Renal cortical epithelial cell (primary cell): ENCODE measurements at places on chromosomes 13 and 19.

DNA sequence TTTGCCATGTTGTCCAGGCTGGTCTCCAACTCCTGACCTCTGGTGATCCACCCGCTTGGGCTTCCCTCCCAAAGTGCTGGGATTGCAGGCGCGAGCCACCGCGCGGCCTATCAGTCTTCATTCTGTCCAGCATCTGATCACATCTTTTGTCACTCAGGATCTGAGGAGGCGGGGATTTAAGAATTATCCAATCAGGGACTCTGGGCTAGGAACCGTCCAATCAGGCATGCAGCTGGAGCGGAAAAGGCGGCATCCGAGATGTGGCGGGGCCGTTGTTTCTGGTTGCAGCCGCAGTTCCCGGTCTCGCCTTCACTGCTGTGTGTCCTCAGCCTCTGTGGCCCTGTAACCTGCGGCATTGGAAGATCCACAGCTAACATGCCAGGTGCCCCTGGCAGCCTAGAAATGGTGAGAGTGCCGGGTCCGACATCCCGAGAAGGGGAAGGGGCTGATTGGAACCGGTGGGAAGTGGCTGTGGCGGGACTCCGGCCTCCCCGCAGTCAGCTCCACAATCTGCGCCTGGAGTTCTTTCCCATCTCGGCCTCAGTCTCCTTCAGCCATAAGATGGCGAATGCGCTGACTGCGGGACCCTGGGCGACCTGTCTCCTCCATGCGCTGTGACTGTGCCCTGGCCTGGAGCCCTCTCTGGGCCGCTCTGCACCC lies at the start of gene ZNF729:
TSS of gene ZNF729 (plus strand) at position 291 of the 660 bp plus-strand sequence. CDS start at position 376, 85 bp downstream.
- DNase-seq, result no peak

DNA sequence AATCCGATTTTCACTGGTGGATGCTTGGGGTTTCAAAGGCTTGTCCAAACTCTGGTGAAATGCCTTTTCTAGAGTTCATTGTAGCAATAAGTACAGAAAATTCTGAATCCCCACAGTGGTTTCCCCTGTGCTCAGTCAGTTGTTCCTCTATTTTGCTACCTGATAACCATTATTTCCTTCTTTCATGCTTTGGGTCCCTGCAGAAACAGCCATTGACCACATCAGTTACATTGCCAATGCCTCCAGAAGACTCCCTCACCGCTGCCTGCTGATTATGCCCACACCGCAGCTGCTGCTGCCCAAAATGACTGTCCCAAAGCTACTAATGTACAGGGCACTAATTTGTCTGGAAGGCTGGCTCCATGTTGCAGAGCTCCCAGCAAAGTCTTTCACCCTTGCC lies 517.3 kb downstream of the KLF12 start:
- DNase-seq, result no peak

DNA sequence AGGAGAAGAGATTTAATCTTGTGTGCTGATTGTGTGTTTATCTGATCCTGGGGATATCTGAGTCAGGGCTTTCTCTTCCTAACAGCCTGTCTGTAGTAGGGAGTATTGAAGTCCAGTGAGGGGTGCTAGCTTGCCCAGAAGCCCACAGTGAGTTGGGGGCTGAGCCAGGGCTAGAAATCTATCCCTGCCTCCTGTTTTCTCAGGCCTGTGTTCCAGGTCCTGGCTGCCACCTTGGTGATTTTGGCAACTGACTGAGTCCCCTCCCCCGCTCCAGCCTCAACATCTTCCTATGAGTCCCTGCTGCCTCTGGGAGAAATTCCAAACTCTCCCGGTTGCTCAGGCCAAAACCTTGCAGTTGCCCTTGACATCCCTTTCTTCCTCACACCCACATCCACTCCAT lies 7.7 kb upstream of the NOVA2 start:
- DNase-seq, result no peak

- no peak for DNase-seq
Measured at GRCh38 chr13:20128459-20128931, 32.4 kb downstream of the GJA3 start.

DNA sequence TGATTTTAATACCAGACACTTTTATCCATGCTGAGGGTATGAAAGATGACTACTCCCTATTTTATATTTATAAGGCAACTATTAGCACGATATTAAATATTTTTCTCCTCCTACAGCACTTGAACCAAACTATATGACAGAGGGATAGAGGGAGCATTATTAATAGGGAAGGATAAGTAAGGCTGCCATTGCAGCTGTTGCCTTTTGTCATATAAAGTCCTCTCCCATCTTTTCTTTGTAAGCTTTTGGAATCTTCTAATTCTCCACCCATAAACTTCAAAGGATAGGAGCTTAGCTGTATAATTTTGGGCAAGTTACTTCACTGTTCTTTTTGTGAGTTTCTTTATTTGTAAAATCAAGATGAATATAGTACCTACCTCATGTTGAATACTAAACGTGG lies 95.4 kb downstream of the ZMYM2 start:
- DNase-seq, result no peak

DNA sequence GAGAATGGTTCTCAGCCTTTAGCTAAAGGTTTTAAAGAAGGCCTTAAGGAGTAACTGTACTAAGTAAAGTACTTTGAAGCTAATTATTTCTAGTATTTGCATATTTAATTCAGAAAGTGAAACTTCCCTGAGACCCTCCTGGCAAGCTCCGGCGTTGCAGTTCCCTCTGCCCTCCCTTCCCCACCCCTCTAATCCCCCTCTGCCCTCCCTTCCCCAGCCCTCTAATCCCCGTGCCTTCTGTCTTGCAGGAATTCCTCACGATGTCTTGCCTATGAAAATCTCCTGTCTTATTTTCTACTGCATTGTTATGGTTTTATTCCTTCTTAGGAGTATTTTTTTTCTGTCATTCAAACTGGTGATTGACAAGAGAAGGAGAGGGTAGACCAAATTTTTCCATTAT lies 236.9 kb downstream of the COL4A1 start:
- no peak for DNase-seq

- DNase-seq, result no peak
Measured at GRCh38 chr13:112715210-112715609, 25.4 kb downstream of the ATP11A start.

DNA sequence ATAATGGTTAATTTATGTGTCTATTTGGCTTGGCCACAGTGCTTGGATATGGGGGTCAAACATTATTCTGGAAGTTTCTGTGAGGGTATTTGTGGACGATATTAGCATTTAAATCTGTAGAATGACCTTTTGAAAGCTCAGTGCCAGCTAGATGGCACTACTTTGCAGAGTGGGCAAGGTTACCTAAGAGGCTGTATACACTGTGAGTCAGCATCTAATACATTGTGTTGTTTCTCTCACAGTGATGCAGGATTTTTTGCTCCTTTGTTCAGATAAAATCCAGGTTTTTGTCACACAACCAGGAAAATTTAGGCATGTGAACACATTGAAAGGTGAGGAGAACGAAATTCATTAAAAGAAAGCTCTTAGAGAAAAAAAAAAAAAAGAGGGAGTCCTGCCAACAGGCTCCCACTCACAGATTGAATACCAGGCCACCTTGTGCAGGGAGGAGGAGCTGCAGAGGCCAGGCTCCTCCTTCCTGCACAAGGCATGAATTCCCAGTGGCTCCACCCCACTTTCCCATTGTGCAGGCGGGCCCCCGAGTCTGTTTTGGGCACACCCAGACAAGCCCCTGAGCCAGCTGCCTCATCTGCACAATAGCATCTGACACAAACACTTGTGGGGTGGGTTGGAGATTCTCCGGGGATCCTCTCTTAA lies 551.0 kb upstream of the ATXN8OS start:
- DNase-seq, result peak; percentile 61

DNA sequence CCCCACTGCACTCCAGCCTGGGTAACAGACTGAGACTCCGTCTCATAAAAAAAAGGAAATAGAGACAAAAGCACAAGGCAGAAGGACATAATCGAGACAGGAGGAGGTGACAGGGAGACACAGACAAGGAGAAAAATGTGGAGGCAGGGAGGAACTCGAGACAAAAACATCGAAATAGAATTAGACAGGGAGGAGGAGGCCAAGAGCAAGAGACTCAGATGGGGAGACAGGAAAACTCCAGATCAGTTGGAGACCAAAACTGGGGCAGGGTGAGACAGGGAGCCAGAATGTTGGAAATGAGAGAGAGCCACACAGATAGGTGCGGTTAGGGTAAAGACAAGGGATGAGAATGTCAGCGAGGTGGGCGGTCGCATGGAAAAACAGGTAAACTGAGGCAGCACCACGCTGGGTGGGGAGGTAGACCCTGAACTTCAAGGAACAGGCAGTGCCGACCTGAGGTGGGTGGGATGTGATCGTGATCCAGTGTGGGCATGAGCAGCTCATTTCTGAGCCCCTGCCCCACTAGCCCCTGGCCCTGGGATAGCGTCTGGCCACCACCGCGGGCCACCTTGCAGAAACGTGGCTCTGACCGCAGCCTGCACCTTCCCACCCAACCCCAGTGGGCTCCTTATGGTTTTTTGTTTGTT lies 15.2 kb downstream of the CYTH2 start:
- DNase-seq, result no peak

GRCh38 chr19:3658870-3659745 lies 32.5 kb upstream of the CACTIN start:
- DNase-seq, result no peak

- peak; percentile 31 for DNase-seq
Measured at GRCh38 chr13:46317120-46317519, 69.9 kb downstream of the RUBCNL start.

DNA sequence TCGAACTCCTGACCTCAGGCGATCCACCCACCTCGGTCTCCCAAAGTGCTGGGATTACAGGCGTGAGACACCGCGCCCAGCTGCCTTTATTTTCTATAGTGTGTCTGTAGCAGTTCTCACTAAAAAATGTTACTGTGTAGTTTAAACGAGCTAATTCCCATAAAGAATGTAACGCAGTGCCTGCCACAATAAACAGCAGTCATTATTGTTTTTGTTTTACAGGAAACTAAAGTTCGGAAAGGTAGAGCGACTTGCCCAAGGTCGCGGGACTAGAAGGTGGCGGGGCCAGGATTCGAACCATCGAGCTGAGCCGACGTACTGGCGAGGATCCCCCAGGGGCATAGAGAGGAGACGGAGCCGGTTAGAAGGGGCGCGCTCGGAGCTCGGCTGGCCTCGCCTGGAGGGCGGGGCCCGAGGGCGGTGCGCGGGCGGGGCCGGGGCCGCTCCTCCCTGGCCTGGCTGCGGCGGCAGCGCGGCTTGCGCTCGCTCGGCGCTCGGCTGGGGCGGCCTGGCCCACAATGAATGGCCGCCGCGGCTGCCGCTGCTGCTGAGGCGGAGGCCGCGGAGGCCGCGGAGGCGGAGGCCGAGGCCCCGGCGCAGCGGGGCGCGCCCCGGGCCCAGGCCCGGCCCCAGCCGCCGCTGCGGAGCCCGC lies at the start of gene NACC1:
TSS of gene NACC1 (plus strand) at position 493 of the 652 bp plus-strand sequence. CDS start 16,944 bp downstream, outside the sequence.
- DNase-seq, result peak; percentile 61

- no peak for DNase-seq
Measured at GRCh38 chr13:36822785-36823184, 3.8 kb downstream of the RFXAP start.

- DNase-seq, result no peak
Measured at GRCh38 chr13:114144606-114145244, 12.3 kb upstream of the RASA3 start.

DNA sequence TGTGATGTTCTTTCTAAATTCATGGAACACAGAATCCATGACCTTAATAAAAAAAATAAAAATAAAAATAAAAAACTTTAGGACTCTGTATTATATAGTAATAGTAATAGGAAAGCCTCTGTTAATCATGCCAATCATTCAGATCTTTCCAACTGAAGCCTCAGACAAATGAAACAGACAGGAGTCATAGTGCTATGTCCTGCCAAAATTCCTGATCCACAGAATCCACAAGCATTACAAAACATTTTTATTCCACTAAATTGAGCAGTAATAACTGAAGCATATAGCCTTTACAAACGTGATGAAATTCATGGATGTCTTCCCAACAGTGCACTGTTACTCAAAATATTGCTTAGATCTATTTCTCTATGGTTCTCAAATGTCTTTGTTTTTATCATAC lies 820.6 kb upstream of the PCDH9 start:
- no peak for DNase-seq

DNA sequence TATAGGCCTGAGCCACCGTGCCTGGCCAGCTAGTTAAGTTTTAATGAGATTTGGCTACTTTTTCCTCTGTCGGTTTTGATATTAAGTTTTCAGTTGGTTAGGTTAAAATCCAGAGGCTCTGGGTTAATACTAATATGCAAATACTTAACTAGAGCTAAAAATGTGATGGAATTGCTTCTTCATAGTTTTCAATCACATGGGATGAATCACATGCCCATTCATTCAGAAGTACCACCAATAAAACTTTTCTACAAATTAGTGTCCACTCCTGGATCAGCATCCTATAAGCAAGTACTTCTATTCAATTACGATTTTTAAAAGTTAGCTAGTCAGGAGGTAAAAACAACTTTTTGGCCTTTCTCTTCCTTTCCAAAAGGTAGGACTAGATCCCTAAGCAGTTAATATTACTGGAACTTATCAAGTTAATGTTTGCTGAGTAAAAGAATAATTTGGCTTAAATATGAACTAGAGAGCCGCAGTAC lies 4.3 kb downstream of the SLC25A30 start:
- DNase-seq, result peak; percentile 97

GRCh38 chr19:913080-913748 lies at the start of gene R3HDM4:
Gene R3HDM4 (minus strand): TSS chr19:913219. CDS start chr19:913157, 62 bp downstream.
- no peak for DNase-seq

- peak; percentile 60 for DNase-seq
Measured at GRCh38 chr19:18741124-18742121, 49.7 kb downstream of the COMP start.

DNA sequence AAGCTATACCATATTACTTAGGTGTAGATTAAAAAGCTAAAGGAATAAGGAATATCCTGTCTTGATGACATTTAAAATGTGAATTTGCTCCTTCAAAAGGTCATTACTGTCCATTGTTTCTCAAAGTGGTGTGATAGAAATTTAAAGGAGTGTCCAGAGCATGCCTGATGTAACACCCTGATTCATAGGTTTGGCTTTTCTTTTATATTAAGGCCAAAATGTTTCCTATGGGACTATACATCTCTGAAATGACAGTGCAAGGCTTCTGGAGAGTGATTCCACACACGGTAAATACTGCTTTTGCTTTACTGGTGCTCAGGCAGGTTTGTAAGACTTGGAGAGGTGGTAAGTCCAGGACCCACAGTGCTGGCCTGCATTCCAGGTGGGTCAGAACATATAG lies 289.9 kb downstream of the RFC3 start:
- DNase-seq, result peak; percentile 4

DNA sequence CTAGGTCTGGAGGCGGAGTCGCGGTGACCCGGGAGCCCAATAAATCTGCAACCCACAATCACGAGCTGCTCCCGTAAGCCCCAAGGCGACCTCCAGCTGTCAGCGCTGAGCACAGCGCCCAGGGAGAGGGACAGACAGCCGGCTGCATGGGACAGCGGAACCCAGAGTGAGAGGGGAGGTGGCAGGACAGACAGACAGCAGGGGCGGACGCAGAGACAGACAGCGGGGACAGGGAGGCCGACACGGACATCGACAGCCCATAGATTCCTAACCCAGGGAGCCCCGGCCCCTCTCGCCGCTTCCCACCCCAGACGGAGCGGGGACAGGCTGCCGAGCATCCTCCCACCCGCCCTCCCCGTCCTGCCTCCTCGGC lies at the start of gene SLC5A5:
TSS of gene SLC5A5 (plus strand) at position 68 of the 373 bp plus-strand sequence. CDS start 375 bp downstream, outside the sequence.
- DNase-seq, result no peak

- no peak for DNase-seq
Measured at GRCh38 chr13:59337070-59337469, 826.7 kb downstream of the DIAPH3 start.
